NCI-H2029 (cell line): ENCODE measurements at places on chromosomes 2 and 18.
A peak's percentile ranks its signal among the peaks of the same experiment; 100 is the strongest.

DNA sequence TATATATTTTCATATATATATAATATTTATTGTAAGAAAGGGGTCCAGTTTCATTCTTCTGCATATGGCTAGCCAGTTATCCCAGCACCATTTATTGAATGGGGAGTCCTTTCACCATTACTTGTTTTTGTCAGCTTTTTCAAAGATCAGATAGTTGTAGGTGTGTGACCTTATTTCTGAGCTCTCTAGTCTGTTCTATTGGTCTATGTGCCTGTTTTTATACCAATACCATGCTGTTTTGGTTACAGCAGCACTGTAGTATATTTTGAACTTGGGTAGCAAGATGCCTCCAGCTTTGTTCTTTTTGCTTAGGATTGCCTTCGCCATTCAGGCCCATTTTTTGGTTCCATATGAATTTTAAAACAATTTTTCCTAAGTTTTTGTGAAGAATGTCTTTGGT, 320.1 kb downstream of the CDH2 start:
- no peak for DNase-seq

- peak; percentile 16 for DNase-seq
These were observed 3.8 kb downstream of the CXCR2 start for GRCh38 chr2:218129458-218130135.

- no peak for DNase-seq
These were observed 227.6 kb upstream of the ETAA1 start for GRCh38 chr2:67169417-67170140.

DNA sequence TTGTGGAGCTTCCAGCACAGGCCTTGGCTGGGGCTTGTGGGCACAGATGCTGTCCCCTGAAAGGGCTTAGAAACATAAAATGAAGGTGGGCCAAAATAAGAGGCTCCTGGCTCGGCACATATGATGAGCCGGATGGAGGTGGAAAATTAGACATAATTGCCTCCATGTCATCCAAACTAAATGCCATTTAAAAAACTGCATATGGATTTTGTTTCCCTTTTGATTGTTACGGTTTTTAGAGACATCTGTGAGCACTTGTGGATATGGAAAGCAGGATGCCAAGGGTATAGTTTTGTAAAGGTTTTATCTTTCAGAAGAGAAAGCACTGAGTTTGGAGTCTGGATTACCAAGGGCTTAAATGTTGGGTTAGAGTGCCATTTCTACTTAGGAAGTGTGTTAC, 498.3 kb downstream of the RIT2 start:
- no peak for DNase-seq

DNA sequence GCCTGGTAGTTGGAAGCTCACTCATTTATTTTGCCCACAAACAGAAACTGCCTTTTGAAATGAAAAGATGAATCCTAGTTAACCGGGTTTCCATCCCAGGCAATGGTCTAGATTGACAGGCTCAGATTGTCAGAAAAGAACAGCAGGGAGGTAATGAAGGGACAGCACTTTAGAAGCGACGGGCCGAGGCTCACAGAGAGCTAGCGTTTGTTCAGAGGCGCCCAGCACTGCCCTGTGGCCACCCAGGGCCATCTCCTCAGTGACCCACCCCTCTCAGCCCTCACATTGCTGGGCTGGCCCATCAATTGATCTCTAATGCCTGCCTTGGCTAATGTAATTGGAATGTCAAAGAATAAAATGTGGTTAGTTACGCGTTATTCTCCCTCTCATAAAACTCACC, 304.8 kb downstream of the CDCA7 start:
- no peak for DNase-seq

GRCh38 chr2:22056621-22057132, 932.9 kb downstream of the TDRD15 start:
- DNase-seq = no peak

- no peak for DNase-seq
These were observed 57.4 kb upstream of the EPAS1 start for GRCh38 chr2:46239847-46240181.

DNA sequence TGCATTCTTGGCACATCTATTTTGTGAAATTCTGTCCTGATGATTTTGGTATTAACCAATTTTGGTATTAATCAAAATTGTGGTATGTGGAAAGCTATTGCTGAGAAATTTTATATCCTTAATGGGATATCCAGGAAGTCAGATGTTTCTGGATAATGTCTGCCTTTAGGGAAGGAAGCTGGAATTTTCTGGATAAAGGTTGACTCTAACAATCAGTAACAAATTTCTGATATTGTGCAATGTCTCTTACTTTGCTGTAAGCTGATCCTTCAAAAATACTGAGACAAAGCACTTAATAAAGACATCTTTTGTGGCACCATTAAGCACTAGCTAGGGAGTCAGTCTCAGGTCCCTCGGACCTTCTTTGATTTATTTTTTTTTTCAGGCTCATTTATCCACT, 100.8 kb upstream of the UGP2 start:
- DNase-seq = no peak

DNA sequence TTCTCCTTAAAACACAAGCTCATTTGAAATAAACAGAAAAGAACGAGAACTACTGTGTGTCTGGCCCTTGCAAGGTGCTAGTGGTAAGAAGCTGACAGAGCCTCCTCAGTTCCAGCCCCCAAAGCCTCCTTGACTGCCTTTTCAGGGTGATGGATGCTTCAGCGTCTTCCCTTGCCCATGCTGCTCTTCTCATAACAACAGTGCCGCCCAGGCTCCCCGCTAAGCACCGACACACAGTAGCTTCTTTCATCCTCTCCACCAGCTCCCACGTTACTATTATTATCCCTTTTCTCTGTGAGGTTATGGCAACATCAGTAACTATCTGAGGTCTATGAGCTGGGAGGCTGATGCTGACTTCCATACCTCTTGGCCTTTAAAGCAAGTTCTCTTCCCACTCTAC, 418.6 kb downstream of the TSN start:
- no peak for DNase-seq

- DNase-seq = no peak
These were observed 713.7 kb downstream of the ADCYAP1 start for GRCh38 chr18:1618364-1618763.

DNA sequence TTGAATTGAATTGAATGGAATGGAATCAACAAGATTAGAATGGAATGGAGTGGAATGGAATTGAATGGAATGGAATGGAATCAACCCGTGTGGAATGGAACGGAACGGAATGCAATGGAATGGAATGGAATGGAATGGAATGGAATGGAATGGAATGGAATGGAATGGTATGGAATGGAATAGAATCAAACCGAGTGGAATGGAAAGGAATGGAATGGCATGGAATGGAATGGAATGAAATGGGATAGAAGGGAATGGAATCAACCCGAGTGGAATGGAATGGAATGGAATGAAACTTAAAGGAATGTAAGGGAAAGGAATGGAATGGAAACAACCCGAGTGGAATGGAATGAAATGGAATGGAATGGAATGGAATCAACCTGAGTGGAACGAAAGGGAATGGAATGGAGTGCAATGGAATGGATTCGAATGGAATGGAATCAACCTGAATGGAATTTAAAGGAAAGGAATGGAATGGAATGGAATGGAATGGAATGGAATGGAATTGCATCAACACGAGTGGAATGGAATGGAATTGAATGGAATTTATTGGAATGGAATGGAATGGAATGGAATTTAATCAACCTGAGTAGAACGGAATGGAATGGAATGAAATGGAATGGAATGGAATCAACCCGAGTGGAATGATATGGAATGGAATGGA, 1146.6 kb downstream of the RPIA start:
- DNase-seq = no peak

DNA sequence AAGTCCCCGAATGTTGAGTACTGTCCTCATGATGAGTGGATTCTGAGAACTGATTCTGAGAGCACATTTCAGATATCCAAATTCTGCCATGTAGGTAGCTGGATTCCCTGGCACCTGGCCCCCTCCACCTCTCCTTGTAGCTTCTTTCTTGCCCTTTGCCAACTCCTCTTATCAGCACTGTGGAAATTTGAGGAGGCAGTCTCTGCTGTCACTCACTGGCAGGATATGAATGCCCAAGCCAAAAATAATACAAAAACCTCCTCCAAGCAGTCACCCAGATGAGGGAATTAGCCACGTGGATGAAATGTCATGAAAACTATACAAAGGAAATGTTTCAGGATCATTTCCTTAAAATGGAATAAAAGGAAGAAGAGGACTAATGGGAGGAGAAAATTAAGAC, 276.8 kb downstream of the SETBP1 start:
- DNase-seq = peak; percentile 49

- DNase-seq = no peak
These were observed 734.0 kb upstream of the GCFC2 start for GRCh38 chr2:76444732-76445131.

GRCh38 chr18:7677001-7677400, 109.9 kb downstream of the PTPRM start:
- no peak for DNase-seq

DNA sequence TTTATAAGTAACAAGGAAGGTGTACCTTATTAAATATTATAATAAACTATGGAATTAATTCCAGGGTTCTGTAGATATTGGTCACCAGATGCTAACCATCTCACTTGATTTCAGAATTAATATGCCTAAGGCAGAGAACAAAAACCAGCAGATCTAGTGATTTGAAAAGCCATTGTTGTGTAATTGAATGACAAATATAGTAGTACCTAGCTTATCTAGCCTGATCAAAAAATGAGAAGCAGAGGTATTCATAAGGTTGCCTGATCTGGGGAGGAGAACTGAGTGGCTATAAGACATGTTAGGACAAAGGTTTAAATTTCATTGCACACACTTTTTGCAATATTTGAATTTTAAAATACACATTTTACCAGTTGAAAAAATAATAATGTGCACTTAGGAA, 132.0 kb upstream of the UBE2E3 start:
- DNase-seq = no peak

GRCh38 chr2:95037384-95037839, 11.9 kb downstream of the MAL start:
- no peak for DNase-seq

DNA sequence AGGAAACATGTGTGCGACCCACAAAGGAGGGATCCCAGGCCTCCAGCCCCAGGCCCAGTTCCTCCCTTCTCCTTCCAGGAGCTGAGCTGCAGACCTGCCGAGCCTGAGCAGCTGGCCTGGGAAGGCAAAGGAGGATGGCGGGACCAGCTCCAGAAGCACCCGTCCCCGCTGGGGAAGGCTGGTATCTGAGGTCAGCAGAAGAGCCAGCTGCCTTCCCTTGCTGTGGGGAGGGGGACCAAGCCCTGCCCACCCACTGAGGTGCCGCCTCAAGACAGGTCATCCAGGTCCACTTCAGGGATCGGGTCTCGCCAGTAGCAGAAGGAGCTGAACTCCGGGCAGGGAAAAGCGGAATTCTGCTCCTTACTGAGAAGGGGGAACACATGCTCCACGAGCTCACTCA, 73.2 kb downstream of the EMILIN2 start:
- DNase-seq = no peak

- no peak for DNase-seq
These were observed 589.8 kb upstream of the CDH2 start for GRCh38 chr18:28766721-28767120.

- no peak for DNase-seq
These were observed 66.8 kb downstream of the PDE11A start for GRCh38 chr2:178005756-178006155.

DNA sequence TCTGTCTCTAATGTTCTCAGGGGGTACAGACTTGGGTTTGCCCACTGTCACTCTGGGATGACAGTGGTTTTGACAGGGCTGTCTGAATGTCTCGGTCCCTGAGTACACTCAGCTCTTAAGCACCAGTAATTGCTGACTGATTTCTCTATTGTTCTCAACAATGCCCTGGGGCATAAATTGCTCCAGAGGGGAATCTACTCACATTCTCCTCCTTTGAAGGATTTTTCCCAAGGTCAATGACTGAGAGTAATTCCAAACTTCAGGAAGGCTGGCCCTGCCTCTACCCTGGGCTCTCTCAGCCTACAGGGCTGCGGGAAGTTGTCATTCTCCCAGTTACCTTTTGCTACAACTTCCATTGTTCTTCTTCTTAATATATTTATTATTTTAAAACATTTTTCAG, 36.5 kb downstream of the MC2R start:
- no peak for DNase-seq

- DNase-seq = no peak
These were observed 4.0 kb downstream of the PTPN2 start for GRCh38 chr18:12879840-12880540.

- no peak for DNase-seq
These were observed 114.8 kb upstream of the PTPRM start for GRCh38 chr18:7452331-7452730.

DNA sequence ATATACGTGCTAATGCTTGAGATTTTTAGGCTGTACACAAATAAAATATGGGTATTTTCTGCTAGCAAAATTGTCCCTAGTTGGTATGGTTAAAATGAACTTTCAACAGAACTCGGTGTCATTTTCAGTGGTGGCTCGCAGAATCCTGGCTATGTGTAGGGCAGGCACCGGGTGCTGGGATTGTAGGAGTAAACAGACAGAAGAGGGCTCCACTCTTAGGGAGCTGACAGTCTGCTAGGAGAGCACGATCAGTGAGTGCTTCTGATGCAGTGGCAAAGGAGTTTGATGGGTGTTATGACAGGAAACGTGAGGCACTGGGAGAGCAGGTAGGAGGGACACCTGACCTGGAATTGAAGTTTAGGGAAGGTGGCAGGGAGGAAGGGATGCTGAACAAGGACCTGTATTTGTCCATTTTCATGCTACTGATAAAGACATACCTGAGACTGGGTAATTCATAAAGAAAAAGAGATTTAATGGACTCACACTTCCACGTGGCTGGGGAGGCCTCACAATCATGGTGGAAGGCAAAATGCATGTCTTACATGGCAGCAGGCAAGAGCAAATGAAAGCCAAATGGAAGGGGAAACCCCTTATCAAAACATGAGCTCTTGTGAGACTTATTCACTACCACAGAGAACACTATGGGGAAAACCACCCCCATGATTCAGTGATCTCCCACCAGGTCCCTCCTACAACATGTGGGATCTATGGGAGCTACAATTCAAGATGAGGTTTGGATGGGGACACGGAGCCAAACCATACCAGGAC, 105.4 kb upstream of the LCLAT1 start:
- no peak for DNase-seq

DNA sequence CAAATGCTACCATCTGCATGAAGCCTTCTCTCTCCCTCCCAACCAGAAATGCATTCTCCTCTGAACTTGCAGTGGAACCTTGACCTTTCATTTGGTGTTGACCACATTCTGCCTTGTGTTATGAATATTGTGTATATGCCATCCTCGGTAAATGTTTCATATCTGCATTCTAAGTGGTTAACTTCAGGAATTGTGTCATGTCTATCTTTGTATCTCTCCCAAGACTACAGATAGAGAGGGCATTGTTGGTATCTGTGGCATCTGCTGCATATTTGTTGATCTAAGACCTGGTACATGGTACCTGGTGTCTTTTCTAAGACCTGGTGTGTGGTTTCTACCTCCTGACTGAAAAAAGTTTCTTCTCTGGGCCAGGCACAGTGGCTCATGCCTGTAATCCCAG, 34.0 kb downstream of the CASP10 start:
- DNase-seq = no peak

DNA sequence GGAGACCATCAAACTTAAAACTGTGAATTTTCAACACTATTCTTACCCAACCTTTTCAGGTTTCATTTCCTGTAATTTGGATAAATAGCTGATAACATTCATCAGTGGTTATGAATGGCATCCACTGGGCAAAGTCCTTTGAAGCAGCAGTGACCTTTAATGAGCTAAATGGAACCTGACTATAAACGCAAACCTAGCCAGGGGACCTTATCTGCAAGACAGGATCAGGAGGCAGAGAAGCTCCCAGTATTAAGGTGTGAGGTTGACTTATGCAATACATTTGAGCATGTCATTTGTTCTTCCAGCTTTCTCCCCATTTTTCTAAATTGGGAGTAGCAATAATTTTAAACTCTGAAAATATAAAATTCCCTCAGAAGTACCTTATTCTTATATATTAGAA, 38.4 kb downstream of the CREG2 start:
- no peak for DNase-seq
